Psoas muscle (tissue), 8 donors: ENCODE measurements at places on chromosomes 5 and 9. TPM values are rescaled to one million over a fixed set of nuclear protein-coding genes. Genes with fewer than 3 reads are reported as not detected.

Gene HSD17B4
- total RNA-seq = 142 TPM

Gene RANBP3L
- total RNA-seq = 0.17 TPM

Gene MYOZ3
- total RNA-seq = 29.7 TPM

Gene GNA14
- total RNA-seq = 1.1 TPM

Gene CORO2A
- 0.13 TPM for total RNA-seq

Gene AMBP
- total RNA-seq = 0.84 TPM

Gene TOR1B
- 13.7 TPM for total RNA-seq

Gene OR1L6
- total RNA-seq = not detected
